ENCODE measurements at places on chromosomes 12 and 14. TPM values are rescaled to one million over a fixed set of nuclear protein-coding genes. Genes with fewer than 3 reads are reported as not detected.

- DNase-seq: no peak
These were observed 74.1 kb downstream of the HECTD4 start for GRCh38 chr12:112308161-112308560.

Gene SYNDIG1L
- total RNA-seq: 0.14 TPM

DNA sequence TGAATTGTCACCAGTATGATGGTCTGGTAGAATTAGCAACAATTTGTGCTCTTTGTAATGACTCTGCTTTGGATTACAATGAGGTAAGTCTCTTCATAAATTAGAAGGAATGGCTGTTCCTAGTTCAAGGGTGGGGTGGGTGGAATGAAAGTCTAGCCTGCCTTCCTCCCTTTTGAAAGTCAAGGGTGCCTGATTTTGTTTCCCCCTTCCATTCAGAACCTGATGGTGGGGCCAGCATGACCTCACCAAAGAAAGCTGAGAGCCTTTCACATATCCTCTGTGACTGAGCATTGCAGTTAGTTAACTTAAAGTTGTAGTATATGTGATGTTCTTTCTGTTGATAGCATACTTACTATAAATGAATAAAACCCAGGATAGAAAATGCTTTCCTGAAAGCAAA is 52.2 kb downstream of the ATP2A2 start:
- no peak for DNase-seq

DNA sequence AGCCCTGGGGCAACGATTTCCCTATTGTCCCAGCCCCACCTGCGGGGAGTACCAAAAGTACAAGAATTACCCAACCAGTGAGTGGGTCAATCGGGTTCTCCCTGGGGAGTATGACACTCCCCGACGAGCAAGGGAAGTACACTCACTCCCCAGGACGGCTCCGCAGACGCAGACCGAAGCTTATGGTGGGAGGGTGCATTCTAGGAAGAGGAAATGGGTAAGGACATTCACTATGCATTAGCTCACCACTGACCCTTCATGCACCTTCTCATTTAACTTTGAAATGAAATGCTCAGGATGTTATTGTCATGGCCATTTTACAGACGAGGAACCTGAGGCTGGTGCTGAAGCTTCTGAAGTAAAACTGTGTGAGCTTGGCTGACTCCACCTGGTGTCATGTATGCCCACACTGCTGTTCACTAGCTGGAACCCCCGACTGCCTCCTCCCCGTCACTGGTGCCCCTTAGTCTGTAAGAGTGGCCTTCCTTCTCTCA is 45.8 kb upstream of the TMED10 start:
- no peak for DNase-seq

Measured in mucosa of descending colon (tissue), 3 donors.